ENCODE measurements at places on chromosomes 5 and 9.

- DNase-seq, result no peak
These were observed 22.5 kb upstream of the JAKMIP2 start for GRCh38 chr5:147805030-147805454.

DNA sequence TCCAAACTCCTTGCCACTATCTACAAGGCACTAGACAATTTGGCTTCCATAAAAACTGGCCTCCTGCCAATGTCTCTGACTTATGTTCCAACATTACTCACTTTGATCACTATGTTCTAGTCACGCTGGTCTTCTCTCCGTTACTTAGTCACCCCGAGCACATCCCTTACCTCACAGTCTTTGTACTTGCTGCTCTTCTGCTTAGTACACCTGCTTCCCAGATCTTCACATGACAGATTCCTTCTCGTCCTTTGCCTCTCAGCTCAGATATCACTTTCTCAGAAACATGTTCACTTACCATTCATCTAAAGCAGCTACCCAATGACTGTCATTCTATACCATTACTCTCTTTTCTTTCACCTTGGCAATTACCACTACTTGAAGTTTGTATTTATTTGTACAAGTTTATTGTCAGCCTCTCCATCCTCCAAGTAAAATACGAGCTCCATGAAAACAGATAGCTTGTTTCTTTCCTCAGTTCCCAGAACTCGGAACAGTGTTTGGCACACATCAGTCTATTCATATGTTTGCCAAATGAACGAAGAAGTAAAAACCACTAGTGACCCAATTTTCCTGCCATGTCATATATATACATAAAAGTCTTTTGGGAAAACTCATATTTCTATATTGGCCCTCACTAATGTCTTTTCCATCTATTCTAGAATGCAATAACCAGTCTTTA is 5.9 kb upstream of the SLC22A5 start:
- no peak for DNase-seq

- no peak for DNase-seq
These were observed 17.8 kb upstream of the C9orf72 start for GRCh38 chr9:27591093-27591492.

GRCh38 chr9:2271426-2271825 is 256.3 kb downstream of the SMARCA2 start:
- no peak for DNase-seq

GRCh38 chr9:19828576-19829109 is 39.8 kb upstream of the SLC24A2 start:
- no peak for DNase-seq
